ENCODE measurements at places on chromosomes 2 and 18.

- no peak for DNase-seq
These were observed 58.9 kb downstream of the TRAPPC8 start for GRCh38 chr18:31884020-31884419.

DNA sequence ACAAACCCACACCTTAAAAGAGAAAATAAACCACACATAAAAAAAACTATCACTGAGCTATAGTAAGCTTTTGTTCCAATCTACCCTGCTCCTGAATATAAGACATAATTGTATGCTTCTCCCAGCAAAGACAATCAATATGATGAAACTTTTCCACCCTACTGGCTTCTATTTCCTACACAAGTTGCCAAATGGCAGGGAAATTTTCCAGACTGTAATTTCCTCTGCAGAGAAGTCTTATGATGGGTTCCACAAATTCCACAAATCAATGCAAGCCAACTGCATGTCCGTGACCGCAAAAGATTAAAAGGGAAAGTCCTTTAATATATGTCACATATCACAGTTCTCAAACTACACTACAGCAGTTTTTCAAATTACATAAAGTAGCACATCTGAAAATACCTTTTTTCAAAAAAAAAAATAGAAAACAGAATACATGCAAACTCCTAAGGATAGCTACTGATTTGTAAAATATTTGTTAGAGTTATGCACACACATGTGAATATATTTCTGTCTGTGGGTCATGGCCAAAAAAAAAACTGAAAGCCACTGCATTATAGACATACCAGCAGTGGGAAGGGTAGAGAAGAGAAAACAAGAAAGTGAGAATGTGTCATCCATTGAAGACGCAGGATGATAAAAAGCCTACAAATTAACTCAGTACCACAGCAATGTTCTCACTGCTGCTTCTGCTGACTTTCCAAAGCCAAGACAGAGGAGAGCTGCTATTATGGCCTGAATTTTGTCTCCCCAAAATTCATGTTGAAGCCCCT lies 61.4 kb downstream of the RPL31 start:
- DNase-seq: peak; percentile 84

DNA sequence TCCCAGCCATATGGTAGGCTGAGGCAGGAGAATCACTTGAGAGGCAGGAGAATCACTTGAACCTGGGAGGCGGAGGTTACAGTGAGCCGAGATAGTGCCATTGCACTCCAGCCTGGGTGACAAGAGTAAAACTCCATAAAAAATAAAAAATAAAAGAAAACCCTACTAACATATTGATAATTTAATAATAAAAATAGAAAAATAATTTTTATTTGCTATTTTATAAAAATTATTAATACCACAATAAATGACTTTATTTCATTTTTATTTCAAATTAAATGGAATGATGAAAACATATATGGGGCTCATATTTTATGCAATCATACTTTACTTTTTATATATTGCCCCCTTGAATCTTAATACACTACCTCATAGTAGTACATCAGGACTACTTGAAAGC lies 20.4 kb downstream of the TMEM182 start:
- no peak for DNase-seq

DNA sequence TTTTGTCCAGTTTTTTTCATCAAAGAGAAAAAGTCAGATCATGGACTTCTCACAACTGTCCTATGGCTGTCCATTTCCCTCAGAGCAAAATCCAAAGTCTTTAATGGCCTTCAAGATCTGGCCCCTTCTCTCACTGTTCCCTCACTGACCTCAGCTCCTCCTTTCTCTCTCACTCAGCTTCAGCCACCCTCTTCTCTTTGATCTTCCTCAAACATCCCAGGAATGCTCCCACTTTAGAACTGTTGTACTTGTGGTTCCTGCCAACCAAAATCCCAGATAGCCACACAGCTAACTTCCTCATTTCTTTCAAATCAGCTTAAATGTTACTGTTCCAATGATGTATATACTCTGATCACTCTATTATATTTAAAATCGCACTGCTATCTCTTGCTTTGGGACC lies 82.9 kb downstream of the NUP35 start:
- DNase-seq: no peak

GRCh38 chr18:48422947-48423378 lies 13.8 kb upstream of the ZBTB7C start:
- no peak for DNase-seq

DNA sequence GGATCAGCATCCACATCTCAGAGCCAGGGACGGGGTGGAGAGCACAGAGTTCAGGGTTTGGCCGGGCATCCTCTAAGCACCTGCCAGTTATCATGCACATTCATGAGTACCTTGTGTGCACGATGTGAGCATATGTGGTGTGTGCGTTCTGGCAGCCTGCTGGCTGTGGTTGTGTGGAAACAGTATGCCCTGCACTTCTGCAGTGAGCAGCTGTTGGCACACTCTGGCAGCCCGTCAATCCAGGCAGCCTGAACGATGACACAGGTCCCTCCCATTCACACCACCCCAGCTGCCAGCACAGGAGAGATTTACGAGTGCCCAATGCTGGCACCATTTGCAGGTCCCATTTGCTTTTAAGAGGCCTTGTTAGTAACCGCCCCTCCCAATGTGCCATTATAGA lies 74.2 kb downstream of the CD8B2 start:
- no peak for DNase-seq

DNA sequence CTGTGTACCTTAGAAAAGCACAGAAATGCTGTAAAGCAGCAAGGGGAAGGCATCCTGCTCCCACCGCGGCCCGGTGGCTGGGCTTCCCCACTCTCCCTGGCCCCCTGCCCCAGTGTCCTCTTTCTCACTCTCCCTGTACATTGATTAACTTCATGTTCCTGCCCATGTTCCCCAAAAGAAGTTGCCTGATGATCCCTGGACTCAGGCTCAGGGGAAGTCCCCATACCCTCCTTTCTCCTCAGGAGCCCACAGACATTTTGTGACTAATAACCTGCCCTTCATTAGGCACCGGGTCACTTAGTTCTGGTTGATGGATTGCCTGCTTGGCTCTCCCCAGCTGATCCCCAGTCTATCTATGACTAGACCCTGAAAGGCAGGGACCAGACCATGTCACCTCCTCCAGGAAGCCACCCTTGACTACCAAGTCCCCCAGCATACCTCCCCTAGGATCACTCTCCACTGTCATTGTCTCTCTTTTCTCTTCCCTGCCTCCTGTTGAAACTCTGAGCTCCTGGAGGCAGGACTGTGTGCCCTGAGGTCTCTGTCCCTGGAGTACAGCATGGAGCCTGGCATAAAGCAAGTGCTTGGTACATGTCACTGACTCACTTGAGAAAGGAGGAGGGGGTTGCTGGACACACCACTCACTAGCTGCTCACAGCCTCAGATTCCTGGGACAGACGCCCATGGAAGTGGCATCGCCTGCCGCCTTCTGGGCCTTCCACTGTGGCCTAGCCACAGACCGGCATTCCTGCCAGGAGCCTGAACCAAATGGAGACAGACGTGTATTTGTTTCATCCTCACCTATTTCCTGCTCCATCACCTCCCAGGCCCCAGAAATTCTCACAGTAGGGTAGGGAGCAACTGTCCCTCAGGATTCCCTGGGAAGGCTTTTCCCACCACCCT lies 13.5 kb downstream of the MALL start:
- DNase-seq: no peak

DNA sequence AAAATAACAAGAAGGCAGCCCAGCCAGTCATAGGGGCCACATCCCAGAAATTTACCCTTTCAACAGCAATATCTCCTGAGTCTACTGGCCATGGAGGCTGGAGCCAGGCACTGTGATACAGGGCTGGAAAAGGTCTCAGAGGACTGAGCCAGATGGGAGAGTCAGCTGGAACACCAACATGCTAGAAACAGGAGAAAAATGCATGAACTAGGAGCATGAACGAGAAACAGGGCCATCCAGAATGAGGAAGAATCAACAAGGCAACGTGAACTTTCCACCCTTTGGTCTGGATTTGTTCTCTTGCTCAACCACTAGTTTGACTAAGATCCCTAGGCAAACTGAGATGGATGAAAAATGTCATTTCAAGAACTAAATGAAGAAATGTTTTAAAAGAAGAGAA lies 13.1 kb downstream of the PID1 start:
- no peak for DNase-seq

DNA sequence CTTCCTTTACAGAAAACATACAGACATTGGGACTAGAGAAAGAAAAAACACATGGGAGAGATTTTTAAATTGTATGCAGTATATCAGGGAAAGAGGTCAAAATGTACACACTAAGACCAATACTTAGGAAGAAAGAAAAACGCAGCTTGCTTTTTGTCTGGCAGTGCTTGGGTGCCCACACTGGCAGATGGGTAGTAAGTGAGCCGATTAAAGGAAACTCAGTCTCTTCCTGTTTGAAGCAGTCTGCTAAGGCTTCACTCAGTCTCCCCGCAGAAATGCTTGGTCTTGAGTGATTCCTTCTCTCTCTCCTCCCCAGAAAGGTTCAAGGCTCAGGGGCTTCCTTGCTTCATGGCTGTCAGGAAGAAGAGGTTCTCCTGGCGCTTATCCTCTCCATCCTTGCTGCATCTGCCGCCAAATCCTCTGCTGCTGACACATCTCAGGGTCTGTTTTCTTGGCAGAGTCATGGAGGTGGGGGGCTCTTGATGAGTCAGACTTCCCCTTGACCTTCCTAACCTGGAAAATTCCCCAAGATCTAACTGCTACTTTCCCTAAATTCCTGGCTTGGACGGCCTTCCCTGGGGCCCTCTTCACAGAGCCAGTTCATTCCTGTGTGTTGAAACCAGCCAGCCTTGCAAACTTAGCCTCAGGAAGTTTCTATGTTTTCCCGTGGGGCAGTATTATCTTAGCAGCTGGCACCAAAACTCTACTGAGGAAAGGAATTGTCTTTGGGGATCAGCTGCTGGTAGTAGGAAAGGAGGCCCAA lies 10.5 kb upstream of the TMSB10 start:
- DNase-seq: no peak

DNA sequence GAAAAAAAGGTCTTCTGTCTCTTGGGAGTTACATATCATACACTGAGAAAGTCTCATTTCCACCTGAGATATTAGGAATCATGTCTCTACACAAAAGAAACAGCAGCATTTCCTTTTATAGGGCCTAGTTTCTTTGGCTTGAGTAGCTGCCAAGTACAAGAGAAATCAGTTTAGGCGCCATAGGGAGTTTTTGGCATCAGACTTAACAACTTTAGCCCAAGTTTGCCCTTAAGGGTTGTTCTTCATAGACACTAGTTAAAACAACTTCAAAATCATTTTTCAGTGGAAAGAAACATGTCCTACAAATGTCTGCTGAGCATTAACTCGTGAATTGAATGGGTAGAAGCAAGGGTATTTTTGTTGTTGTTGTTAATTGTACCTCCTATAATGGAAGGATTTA lies 587.0 kb upstream of the DSEL start:
- DNase-seq: no peak

DNA sequence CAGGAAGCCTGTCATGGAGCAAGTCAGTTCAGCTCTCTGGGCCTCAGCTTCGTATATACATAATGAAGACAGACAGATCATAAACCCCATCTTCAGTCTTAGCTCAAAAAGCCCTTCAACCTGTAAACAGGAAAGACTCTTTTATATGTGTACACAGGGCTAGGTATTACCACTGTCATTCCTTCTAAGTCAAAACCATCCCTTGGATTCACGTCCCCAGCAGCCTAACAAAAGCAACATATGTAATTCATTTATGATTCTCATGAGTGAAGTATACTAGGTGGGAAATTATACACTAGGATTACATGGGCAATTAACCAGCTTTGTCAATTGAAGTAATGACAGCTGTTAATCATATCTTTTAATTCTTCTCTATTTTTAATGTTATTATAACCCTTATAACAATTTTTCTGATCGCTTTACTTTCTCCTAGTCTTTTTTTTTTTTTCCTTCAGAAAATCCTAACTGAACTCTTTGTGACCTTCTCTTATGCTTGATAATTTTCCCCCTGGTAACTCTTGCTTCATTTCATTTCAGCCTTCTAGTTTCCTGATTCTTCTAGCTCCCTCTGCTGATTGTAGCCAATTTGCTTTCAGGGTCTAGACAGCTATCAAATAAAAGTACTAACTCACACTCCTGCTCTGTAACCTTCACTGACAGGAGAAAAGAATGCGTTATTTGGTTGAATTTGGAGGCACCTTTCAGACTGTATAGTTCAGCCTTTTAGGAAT lies 99.7 kb downstream of the RBM43 start:
- DNase-seq: peak; percentile 35

All from foreskin melanocyte (primary cell).